ENCODE measurements at places on chromosomes 6 and 20. TPM values are rescaled to one million over a fixed set of nuclear protein-coding genes. Genes with fewer than 3 reads are reported as not detected.

KCNS1 gene
- 7.7 TPM for total RNA-seq

GRCh38 chr6:41358503-41358902, 23.1 kb downstream of the NCR2 start:
- no peak overlapping the region for H3K27ac ChIP-seq
- no peak overlapping the region for H3K4me3 ChIP-seq
- DNase-seq, result no peak
- H3K4me1 ChIP-seq, result no peaks in the 10 kb centered on the region

SLC22A2 gene
- total RNA-seq, result 0.24 TPM

DNA sequence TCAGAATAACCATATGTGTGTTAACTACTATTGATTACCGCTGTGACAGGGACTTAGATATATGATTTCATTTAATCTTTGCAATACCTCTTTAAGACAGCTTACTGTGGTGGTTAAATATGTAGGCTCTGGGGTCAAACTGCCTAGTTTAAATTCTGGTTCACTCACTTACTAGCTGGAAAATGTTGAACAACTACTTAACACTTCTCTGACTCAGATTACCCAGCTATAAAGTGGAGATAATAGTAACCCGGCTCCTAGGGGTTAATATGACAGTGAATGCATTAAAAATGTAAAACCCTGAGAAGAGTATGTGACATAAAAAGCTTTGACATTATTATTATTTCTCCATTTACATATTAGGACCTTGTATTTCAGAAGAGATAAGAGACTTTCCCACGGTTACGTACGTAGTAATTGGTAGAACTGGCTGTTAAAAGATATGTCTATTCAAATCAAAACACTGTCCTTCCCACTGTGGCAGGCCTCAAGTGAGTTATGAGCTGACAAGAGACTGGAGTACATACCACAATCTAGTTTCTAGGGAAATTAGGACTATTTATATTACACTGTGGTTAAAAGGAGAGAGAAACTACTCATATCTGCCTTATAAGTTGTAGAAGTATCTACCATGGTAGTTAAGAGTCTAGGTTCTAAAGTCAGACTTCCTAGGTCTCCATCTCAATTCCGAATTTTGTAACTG, 4.4 kb upstream of the PLCB1 start:
- no peaks in the 10 kb centered on the region for H3K4me1 ChIP-seq
- H3K36me3 ChIP-seq, result no peaks in the 10 kb centered on the region
- no peak overlapping the region for H3K4me3 ChIP-seq
- DNase-seq, result no peak

C4B gene
- total RNA-seq, result 21.3 TPM

DNA sequence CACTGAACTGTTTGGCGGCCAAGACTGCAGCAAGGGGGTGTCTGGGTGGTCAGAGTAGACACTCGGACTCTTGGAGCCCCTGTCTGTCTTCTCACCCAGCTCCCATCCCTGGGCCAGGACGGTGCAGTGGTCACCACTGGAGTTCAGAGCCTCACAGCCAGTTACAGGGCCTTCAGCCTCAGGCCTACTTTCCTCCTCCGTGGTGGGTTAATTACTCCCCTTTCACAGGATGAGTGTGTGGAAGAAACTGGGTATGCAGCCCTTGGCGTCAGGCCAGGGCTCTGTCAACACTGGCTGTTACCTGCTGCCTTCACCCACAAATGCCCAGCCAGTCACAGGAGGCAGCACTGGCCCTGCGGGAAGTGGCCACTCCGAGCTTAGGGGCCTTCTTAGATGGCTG, 1.8 kb upstream of the YTHDF1 start:
- peaks cover 15% of the 10 kb centered on the region for H3K4me1 ChIP-seq
- no peak overlapping the region for H3K27ac ChIP-seq
- DNase-seq, result no peak
- H3K4me3 ChIP-seq, result no peak overlapping the region
- no peaks in the 10 kb centered on the region for H3K36me3 ChIP-seq

HNF4A gene
- 1.4 TPM for total RNA-seq

GRCh38 chr6:114090626-114091025, 119.7 kb upstream of the HDAC2 start:
- DNase-seq, result no peak
- no peak overlapping the region for H3K4me3 ChIP-seq
- no peaks in the 10 kb centered on the region for H3K27me3 ChIP-seq
- no peaks in the 10 kb centered on the region for H3K4me1 ChIP-seq
- H3K36me3 ChIP-seq, result no peaks in the 10 kb centered on the region
- no peak overlapping the region for H3K27ac ChIP-seq

RPP40 gene
- 10.8 TPM for total RNA-seq

GATA5 gene
- 70.6 TPM for total RNA-seq

SLC17A1 gene
- total RNA-seq, result 1.0 TPM

SLPI gene
- 8.2 TPM for total RNA-seq

Data from testis (tissue), 5 donors.